CD4-positive, CD25-positive, alpha-beta regulatory T cell (primary cell): ENCODE measurements at places on chromosomes 1 and 21.

DNA sequence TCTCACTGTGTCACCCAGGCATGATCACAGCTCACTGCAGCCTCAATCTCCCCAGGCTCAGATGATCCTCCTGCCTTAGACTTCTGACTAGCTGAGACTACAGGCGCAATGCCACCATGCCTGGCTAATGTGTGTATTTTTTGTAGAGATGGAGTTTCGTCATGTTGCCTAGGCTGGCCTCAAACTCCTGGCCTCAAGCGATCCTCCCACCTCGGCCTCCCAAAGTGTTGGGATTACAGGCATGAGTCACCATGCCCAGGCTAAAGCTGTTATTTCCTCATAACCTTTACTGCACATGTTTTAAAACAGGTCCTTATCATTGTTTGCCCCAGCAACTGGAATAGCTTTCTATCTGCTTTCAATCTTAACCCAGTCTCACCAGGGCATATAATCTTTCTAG is 2.9 kb downstream of the SARS1 start:
- no peak overlapping the region for H3K27ac ChIP-seq
- no peak for DNase-seq
- peaks cover 12% of the 10 kb centered on the region for H3K36me3 ChIP-seq
- H3K27me3 ChIP-seq, result no peaks in the 10 kb centered on the region

DNA sequence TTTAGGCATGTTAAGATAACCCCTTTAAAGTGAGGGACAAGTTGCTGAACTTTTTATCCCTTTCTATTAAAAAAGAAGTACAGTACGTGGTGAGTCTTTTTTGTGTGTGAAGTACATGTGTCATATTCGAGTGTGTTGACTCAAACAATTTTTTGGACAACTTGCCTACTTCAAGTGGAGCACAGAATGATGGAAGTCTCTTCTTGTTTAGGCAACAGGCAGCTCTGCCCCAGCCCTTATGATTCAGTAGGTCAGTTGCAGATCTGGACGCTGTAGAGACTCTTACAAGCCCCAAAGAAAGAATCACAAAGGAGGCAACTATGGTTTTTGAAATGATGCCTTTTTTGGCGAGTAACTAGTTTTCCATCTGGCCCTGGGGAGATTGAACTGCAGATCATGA is 14.4 kb upstream of the ZFP69B start:
- DNase-seq, result no peak
- no peaks in the 10 kb centered on the region for H3K27me3 ChIP-seq
- H3K27ac ChIP-seq, result no peak overlapping the region
- no peaks in the 10 kb centered on the region for H3K36me3 ChIP-seq
- no peaks in the 10 kb centered on the region for H3K4me1 ChIP-seq

DNA sequence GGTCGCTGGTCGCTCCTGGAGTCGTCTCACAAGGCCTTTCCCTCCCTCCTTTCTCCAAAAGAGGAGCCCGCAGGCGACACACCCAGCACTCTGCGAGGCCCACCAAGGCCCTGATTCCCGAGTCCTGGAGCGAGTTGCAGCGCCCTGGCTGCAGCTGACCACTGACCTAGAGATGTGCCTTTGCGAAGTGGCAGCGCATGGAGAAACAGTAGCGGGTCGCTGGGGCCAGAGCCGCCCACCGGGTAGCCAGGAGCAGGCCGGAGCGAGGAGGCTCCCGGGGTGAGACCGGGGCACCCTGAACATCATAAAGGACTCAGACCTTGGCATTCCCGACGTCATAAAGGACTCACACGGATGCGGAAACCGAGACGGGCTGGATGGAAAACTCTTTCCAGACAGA is 10.3 kb upstream of the NBPF11 start:
- no peaks in the 10 kb centered on the region for H3K36me3 ChIP-seq
- no peak for DNase-seq
- H3K27me3 ChIP-seq, result peaks cover 4% of the 10 kb centered on the region
- H3K4me3 ChIP-seq, result no peak overlapping the region
- H3K27ac ChIP-seq, result no peak overlapping the region
- H3K4me1 ChIP-seq, result no peaks in the 10 kb centered on the region

DNA sequence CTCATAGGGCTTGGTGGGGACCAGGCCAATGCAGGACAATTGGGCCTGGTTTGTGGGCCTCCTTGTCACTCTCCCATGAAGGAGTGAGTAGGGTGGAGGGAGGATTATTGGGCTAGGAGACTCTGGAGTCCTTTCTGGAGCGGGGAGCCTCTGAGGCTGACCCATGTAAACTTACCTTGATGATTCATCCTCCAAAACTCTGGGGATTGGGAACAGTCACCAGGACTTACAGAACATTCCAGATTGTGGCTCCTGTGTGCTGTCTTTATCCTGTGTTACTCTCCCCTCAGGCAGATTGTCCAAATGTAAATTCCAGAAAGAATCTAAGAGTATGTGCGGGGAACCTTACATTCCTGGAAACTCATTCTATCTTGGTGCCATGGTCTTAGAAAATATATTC is 197.6 kb downstream of the CAMTA1 start:
- H3K36me3 ChIP-seq, result no peaks in the 10 kb centered on the region
- H3K4me1 ChIP-seq, result no peaks in the 10 kb centered on the region
- no peak overlapping the region for H3K27ac ChIP-seq
- no peaks in the 10 kb centered on the region for H3K27me3 ChIP-seq

- H3K4me3 ChIP-seq, result no peak overlapping the region
- no peaks in the 10 kb centered on the region for H3K36me3 ChIP-seq
- H3K27me3 ChIP-seq, result peaks cover 3% of the 10 kb centered on the region
- no peaks in the 10 kb centered on the region for H3K4me1 ChIP-seq
- no peak overlapping the region for H3K27ac ChIP-seq
- no peak for DNase-seq
These were observed 132.0 kb downstream of the FOXD2 start for GRCh38 chr1:47569681-47570470.

- H3K4me1 ChIP-seq, result no peaks in the 10 kb centered on the region
- H3K4me3 ChIP-seq, result no peak overlapping the region
- peak; percentile 70 for DNase-seq
- peaks cover 12% of the 10 kb centered on the region for H3K27me3 ChIP-seq
- no peak overlapping the region for H3K27ac ChIP-seq
These were observed 43.3 kb upstream of the LPAR3 start for GRCh38 chr1:84936116-84936810.

DNA sequence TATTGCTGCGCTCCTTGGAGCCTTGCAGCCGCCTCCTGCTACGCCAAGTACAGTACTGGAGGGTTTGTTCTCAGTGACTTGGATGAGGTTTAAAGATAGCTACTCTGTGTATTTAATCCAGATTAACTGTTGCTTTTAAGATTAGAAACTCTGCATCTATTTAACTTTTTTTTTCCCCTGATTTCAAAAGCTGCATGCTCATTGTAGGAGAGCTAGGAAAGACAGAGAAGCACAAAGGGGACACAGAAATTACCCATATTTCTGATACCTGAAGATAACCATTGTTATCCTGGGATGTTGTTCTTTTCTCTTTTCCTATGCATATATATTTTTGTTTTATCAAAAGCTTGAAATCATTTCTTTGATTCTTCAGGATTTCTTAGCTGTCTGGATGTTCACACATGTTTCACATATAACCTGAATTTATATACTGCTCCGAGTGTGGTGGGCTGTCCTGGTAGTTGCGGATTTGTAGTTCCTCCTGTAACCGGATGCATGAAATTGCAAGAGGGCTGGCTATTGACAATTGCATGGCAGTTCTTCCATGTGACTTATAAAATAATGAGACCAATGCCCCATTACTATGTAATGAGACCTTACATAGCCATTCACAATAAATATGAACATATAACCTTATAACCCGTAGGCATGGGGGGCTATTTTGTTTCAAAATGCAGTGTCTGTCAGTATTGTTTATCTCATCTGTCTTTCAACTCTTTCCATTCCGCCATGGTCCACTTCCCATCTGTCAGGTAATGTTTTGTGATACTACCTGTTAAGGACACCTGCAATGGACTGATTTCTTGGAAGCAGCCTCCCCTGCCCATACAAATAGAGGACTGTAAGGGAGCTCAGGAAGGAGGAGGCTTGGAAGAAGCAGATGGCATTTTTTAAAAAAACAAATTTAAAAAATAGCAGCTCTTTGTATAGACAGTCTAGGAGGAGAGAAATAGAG is 1.4 kb downstream of the RAVER2 start:
- H3K27ac ChIP-seq, result no peak overlapping the region
- H3K36me3 ChIP-seq, result no peaks in the 10 kb centered on the region
- peaks cover 20% of the 10 kb centered on the region for H3K27me3 ChIP-seq
- DNase-seq, result no peak

DNA sequence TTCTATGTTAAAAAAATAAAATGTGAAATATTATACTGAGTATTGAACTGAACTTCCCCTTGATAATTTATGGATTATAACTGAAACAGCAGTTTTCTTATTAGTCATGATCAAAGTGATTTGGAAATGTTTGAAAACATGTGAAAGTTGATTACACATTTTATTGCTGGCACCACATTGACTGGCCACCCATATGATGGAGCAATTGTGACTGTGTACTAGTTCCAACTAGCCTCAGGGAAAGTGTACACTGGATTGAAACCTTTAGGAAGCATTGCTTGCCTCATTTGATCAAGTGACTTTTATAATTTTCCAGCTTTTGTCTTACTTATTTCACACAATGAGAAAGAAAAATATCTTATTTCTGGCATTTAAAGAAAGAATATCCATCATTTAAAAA is 128.0 kb upstream of the ADGRL2 start:
- DNase-seq, result no peak
- H3K4me1 ChIP-seq, result no peaks in the 10 kb centered on the region
- H3K36me3 ChIP-seq, result no peaks in the 10 kb centered on the region
- H3K4me3 ChIP-seq, result no peak overlapping the region
- H3K27me3 ChIP-seq, result no peaks in the 10 kb centered on the region

DNA sequence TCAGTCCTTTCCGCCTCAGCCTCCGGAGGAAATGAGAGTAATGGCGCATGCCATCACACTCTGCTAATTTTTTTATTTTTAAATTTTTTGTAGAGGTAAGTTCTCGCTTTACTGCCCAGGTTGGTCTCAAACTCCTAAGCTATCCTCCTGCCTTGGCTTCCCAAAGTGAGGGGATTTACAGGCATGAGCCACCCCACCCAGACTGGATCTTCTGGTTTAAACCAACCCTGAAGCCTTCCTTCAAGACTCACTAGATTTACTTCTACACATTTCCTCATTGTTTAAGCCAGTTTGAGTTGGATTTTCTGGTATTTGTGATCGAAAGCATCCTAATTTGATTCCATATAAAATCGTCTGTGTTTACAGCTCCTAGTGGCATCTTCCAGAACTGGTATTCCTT is 23.1 kb upstream of the SCAF4 start:
- DNase-seq, result no peak
- no peaks in the 10 kb centered on the region for H3K4me1 ChIP-seq
- no peaks in the 10 kb centered on the region for H3K27me3 ChIP-seq
- H3K36me3 ChIP-seq, result no peaks in the 10 kb centered on the region

GRCh38 chr1:223248001-223248769 is 105.1 kb upstream of the TLR5 start:
- H3K27ac ChIP-seq, result peak overlapping the region; percentile 56
- no peaks in the 10 kb centered on the region for H3K36me3 ChIP-seq
- no peaks in the 10 kb centered on the region for H3K27me3 ChIP-seq
- H3K4me3 ChIP-seq, result peak overlapping the region; percentile 20

DNA sequence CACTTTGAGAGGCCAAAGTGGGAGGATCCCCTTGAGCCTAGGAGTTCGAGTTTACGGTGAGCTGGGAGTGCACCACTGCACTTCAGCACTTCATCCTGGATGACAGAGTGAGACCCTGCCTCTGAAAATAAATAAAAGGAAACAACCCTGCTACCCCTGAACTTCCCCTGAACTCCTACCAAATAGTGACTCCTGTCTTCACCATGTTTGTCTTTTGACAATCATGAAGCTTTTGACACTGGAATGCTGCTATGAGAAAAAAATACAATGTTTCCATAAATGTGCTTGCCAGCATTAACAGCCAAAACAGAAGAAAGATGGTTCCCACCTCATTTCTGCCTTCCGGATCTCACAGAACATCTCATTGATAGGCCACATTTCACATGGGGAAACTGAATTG is 10.4 kb downstream of the ZBTB8A start:
- H3K27ac ChIP-seq, result no peak overlapping the region
- DNase-seq, result no peak
- no peaks in the 10 kb centered on the region for H3K4me1 ChIP-seq

GRCh38 chr1:245095903-245096302 is 58.9 kb upstream of the KIF26B start:
- H3K27ac ChIP-seq, result no peak overlapping the region
- no peak for DNase-seq
- H3K27me3 ChIP-seq, result no peaks in the 10 kb centered on the region
- H3K4me1 ChIP-seq, result no peaks in the 10 kb centered on the region
- H3K4me3 ChIP-seq, result no peak overlapping the region
- no peaks in the 10 kb centered on the region for H3K36me3 ChIP-seq

DNA sequence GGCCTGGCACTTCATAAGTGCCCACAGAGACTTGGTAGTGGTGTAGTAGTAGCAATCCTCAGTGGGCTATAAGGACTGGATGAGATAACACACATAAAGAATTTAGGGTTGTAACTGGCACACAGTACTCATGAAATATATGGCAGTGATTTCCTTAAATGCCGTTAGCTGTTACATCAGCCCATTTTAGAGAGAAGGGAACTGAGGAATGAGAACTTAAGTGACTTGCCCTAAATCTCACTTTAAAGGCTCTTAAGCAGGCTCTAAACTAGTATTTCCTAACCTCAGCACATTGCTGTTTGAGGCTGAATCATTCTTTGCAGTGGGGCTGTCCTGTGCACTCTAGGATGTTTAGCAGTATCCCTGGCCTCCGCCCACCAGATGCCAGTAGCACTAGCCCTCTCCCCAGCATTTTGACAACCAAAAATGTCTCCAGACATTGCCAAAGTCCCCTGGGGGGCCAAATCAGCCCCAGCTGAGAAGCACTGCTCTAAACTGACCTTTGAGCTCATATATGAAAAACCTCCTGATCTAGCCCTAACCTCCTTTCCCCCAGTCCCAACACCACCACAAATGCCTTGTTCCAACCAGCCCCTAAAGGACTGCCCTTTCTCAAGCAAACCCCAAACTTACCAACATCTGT is 11.6 kb downstream of the CAMK2N1 start:
- peaks cover 12% of the 10 kb centered on the region for H3K27me3 ChIP-seq
- H3K4me3 ChIP-seq, result no peak overlapping the region

GRCh38 chr1:61083807-61084440 is 1.6 kb downstream of the NFIA start:
- no peak for DNase-seq
- peaks cover 22% of the 10 kb centered on the region for H3K27me3 ChIP-seq
- no peaks in the 10 kb centered on the region for H3K36me3 ChIP-seq
- no peak overlapping the region for H3K27ac ChIP-seq

DNA sequence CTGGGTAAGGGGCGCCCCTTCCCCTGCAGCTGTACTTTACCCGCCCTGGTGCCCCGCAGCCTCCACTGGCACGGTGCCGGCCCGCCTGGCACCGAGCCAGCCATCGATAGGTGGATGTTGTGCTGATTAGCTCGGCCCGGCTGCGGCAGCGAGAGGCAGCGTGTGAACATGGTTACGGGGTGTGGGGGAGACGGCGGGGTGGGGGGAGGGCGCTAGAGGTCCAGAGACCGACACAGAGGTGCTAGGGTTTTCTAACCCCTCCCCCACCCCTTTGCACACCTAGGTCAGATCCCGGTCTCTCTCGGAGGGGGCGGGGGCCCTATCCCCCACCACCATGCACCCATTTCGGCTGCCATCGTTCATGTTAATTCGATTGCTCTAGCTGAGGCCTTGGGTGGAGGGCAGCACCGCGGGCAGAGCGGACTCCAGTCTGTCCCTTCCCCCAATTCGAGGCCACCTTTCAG is 6.7 kb downstream of the EFNA4 start:
- no peak for DNase-seq
- peak overlapping the region; percentile 59 for H3K4me3 ChIP-seq
- peaks cover 23% of the 10 kb centered on the region for H3K4me1 ChIP-seq
- no peak overlapping the region for H3K27ac ChIP-seq
